ENCODE measurements at places on chromosomes 5 and 9.

DNA sequence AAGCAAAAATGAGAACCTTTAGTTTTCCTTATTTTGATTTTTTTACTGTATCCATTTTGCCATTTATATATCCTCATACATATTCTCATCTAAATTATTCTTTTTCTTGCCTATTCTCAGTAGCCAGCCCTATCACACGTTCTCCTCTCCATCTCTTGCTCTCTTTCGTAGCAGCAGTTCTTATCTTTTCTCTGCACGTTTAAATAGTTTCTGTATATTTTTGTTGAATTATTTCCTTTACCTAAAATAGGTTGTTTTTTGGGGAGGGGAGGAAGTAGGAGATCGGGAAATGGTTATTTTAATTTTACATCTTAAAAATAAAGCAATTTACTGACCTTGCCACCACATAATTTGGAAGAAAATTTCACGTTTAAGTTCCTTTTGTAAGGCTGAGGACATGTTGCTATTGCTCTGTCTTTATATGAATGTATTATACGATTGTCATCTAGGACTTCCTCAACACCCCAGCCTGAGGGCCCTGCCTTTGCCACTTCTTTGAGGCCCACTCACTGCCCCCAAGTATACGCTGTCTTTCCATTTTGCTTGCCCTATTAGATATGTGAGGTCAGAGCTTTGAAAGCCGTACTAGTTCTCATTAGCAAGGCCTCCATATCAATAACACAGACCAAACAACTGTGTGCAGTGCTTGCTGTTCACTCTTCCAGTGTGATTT lies 140.3 kb downstream of the GNAQ start:
- DNase-seq: no peak

DNA sequence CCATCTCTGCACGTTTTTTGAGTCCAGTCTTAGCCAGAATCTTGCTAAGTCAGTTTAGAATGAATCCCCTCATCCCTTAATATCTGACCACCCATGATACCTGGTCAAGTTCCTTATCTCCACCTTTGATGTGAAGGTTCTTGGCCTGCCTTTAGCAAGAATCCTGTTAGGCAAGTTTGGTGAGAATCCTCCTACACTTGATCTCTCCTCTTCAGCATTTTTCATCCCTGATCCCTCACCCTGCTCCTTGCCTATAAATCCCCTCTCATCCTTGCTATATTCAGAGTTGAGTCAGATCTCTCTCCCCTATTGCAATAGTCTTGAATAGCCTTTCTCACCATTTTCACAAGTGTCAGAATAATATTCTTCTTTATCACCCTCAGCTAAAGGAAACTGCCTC lies 31.0 kb downstream of the SMIM23 start:
- DNase-seq: no peak

DNA sequence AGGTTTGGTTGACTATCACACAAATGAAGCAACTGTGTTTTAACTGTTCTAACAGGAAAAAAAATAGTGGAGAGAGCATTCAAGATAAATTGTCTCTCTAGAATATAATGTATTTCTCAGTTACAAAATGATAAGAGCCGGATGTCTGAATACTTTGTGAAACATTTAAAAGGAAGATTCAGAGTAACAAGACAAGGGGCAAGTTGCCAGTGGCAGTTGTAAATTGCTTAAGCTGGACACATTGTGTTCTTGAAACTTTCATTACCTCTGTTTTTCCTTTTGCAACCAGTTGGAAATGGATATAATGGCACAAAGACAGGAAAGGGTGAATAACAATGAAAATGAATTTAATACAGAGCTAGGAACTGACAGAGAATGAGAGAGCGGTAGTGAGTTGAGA lies 15.2 kb upstream of the TBCA start:
- DNase-seq: no peak

- no peak for DNase-seq
Measured at GRCh38 chr9:20395651-20396050, 226.6 kb downstream of the MLLT3 start.

GRCh38 chr5:44486591-44486990 lies 97.4 kb upstream of the FGF10 start:
- no peak for DNase-seq

- DNase-seq: no peak
Measured at GRCh38 chr5:45601424-45601823, 94.8 kb downstream of the HCN1 start.

- no peak for DNase-seq
Measured at GRCh38 chr9:95130484-95130883, 187.0 kb downstream of the FANCC start.

- no peak for DNase-seq
Measured at GRCh38 chr5:14912206-14912605, 40.6 kb upstream of the ANKH start.

- no peak for DNase-seq
Measured at GRCh38 chr5:167903659-167904058, 387.8 kb upstream of the WWC1 start.

DNA sequence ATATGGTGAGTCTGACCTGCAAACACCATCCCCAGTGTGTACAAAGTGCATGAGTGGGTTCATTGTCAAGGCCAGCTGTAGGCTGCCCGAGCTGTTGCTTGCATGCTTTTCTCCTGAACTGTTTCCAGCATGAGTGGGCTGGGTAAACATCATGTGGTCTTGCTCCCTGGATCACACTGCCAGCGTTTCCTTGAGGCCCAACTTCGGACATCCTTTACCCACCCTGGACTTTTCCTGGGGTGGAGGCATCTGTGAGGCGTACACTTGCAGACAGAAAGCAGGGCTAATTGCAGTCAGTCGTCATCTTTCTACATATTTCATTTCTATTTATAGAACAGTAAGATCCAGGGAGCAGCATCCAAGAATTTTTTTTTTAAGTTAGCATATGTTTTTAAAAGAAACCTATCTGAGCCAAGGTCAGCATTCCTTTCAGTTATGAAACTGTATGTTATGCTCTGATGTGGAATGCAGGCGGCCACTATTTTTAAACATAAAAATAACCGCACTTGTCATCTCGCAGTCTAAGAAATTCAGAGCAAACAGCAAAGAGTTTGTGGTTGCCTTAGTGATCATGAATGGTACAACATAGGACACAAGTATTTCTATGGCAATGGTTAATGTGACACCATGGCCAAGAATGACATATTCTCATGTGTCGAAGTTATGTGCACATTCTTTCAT lies 106.5 kb upstream of the DMRT1 start:
- no peak for DNase-seq

GRCh38 chr9:112115109-112115508 lies 60.0 kb downstream of the SUSD1 start:
- DNase-seq: no peak

DNA sequence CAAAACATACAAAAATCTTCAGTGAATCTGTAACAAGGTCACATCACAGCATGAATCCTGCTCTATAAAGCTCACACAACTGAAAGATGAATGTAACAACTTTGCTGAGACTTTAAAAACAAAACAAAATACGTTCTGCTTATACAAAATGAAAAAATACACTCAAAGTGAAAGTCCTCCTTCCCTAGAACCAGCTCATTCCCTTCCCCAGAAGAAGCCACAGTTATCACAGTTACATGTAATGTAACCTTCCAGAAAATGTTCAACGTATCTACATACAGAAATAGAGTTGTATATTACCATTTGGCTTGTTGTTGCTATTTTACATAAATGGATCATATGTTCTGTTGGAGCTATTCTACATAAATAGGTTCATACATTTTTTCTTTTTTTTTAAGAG lies 2.6 kb downstream of the AUH start:
- DNase-seq: no peak

- DNase-seq: no peak
Measured at GRCh38 chr9:16787724-16788123, 82.7 kb downstream of the BNC2 start.

- peak; percentile 2 for DNase-seq
Measured at GRCh38 chr5:54013556-54014194, 296.7 kb downstream of the ARL15 start.

DNA sequence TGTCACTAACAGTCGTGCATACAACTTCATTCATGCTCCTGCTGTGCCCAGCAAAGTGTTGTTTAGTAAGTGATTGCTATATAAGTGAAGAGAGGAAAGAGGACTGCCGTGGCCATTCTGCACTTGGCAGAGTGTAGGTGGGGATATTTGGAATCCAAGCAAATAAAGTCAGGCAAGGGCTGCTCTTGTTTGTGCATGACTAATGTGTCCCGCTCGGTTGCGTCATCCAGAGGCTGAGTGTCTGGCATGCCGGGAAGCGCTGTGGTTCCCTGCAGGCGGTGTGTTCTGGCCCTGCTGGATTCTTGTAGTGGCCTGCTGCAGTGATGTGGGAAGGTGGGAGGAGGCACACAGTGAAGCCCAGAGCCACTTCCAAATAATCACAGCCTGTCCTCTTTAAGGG lies 136.9 kb upstream of the ANKH start:
- DNase-seq: no peak

DNA sequence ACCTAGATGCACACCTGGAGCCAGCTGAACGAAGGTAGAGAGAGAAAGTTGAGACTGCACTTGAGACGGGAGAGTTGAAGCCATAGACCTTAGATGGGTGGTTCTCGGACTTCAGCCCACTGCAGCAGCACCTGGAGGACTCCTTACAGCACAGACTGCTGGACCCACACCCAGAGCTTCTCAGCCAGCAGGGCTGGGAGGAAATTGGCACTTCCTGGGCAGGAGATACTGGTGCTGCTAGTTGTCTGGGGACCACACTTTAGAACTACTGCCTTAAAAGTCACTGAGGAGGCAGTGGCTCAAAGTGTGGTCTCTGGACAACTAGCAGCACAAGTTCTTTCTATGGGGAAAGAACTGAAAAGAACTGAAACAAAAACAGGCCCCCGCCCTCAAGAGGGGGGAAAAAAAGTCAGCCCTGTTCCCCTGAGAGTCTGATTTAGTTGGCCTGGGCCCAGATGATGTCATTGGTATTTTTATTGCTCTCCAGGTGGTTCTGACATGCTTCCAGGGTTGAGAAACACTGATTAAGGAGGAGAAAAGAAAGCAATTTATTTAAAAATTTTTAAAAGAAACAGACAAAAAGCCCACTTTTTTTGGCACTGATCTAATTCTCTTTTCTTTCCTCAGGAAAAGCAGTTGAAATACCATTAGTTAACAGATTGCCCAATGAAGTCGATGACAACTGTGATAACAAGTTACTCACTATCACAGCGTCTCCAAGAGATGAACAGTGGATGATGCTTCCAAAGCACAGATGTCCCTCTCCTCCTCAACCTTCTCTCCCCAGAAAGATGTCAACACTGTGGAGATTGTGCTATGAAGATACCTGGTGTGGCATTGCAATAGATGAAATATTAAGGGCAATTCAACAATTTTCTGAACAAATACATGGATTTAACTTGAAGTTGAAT lies 73.6 kb upstream of the ADAMTS16 start:
- no peak for DNase-seq

- no peak for DNase-seq
Measured at GRCh38 chr5:953535-954449, 54.8 kb upstream of the NKD2 start.

- no peak for DNase-seq
Measured at GRCh38 chr9:115341426-115341825, 223.5 kb upstream of the TNC start.

- no peak for DNase-seq
Measured at GRCh38 chr5:58967597-58968281, 384.9 kb downstream of the RAB3C start.

DNA sequence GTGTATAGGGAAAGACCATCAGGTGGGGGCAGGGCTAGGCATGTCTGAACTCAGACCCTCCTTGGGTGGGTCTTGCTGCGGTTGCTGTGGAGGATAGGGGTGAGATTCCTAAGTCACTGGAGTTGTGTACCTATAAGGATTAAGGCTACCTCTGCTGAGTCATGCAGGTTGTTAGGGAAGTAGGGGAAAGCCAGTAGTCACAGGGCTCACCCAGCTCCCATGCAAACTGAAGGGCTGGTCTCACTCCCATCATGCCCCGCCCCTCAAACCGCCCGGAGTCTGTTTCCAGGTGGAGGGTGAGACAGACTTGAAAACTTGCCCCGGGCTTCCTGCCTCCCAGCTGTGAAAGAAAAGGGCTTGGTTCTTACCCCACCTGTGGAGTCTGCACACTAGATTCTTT lies 161.8 kb downstream of the CAVIN4 start:
- no peak for DNase-seq

- no peak for DNase-seq
Measured at GRCh38 chr5:140014751-140015150, 28.3 kb downstream of the NRG2 start.

DNA sequence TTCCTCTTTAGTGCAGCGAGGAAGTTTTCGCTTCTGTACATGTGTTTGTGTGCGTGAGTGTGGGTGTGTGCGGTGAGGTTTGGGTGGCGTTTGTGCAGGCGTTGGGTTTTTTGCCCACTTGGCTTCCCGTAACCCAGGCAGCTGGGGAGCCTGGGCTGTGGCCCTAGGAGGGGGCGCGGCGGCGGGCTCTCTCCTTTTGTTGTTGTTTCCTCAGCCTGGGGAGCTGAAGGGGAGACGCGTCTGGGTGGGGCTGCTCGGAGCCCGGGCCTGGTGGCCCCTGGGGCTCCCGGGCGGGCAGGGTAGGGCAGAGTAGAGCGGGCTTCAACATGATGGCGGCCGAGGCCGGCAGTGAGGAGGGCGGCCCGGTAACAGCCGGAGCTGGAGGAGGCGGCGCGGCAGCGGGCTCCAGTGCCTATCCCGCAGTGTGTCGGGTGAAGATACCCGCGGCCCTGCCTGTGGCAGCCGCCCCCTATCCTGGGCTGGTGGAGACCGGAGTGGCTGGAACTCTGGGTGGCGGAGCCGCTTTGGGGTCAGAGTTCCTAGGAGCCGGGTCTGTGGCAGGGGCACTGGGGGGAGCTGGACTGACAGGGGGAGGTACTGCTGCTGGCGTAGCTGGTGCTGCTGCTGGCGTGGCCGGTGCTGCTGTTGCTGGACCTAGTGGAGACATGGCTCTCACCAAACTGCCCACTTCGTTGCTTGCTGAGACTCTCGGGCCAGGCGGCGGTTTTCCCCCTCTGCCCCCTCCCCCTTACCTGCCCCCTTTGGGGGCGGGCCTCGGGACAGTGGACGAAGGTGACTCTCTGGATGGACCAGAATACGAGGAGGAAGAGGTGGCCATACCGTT lies 665 bp downstream of the RASA1 start:
- DNase-seq: peak; percentile 51

DNA sequence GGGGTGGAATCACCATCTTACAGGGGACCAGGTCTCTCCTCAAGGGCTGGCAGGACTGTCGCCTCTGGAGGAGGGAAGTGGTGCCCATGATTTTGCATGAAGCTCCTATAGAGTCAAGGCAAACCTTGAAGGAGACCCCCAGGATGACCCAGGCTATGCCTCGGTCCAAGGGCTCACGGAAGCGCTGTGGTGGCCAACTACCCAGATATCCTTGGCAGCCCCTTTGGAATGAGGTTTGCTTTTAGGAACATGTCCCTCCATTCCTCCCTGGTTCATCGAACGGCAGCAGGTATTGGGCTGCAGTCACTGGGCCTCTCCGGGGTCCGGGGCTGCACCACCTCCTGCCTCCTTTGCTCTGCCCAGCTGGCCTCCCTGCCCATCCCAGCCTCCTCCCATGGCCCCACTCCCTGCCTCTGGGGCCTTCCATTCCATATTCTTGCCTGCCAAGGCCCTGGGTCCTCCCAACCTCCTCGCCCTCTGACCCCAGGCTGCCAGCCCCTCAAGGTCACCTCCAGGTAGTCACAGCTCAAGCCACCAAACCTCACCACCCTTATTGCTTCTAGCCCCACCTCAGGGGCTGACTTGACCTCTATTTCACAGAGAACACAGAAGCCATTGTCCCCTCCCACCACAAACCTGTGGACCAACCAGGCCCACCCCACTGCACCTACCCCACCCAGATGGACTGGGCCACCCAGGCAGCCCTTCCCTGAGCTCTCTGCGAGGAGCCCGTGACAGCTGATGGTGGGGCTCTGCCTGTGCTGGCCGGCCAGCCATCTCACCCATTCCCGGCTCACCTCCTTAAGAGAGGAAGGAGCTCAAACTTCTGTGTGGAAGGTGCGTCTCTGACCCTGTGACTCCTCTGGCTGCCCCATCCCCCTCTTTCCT lies 3.6 kb upstream of the IL3 start:
- DNase-seq: no peak

- no peak for DNase-seq
Measured at GRCh38 chr5:42591015-42591414, 165.6 kb upstream of the CCDC152 start.

Measured in stimulated activated CD8-positive, alpha-beta memory T cell treated with anti-CD3 and anti-CD28 coated beads, Interleukin-2, amount 100 ng/mL, for 48 hours (primary cell).